ENCODE measurements at places on chromosomes 3 and 15.

DNA sequence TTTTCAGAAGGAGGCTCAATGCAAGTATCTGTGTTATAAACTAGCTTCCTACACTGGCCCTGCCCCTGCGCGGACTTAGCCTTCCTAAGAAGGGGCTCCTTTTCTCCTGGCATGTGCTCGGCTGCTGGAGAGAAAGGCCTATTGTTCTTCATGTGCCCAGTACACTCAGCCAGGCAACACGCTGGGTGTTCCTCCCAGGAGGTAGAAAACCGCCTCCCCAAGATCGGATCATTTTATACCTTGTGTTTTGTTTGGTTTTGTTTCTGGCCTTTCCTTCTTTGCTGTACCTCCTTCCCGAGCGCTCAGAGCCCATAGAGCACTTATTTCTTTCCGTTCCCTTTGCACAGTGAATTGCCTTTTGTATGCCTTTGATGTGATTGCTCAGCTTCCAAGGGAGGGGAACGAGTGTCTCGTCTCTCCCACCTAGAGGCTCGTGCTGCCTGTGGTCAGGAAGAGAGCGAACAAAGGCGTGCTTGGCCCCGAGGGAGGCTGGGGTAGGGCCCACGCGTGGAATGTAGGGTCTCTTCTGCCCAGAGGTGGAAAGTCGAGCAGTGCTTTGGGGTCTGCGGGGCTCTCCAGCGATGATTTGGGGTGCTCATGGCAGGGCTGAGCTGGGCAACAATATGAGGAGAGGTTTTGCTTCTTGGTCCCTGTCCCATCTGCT, 30.0 kb downstream of the CCNL1 start:
- DNase-seq: no peak

DNA sequence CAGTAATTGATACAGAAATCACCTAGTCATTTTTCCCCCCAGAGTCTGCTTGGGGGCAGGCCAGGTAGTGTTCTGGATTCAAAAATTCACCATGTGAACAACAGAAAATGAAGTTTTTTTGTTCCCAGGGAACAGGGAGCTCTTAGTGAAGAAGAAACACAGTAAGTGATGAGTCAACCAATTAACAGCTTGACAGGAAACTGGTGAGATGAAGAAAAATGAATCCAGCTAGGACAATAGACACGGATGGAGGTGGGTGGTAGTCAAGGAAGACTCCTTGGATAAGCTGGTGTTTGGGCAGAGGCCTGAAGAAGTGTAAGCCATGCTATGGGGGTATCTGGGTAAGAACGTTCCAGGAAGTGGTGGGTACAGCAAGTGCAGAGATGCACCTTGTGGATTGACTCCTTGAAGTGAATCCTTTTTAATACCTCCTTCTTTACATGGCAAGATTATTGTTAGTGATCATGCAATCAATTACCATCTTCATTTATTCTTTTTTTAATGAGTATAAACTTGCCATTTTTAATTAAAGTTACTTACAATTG, 339.9 kb upstream of the RGMA start:
- no peak for DNase-seq

- no peak for DNase-seq
Observed at GRCh38 chr15:58530056-58530590, 98.3 kb downstream of the LIPC start.

DNA sequence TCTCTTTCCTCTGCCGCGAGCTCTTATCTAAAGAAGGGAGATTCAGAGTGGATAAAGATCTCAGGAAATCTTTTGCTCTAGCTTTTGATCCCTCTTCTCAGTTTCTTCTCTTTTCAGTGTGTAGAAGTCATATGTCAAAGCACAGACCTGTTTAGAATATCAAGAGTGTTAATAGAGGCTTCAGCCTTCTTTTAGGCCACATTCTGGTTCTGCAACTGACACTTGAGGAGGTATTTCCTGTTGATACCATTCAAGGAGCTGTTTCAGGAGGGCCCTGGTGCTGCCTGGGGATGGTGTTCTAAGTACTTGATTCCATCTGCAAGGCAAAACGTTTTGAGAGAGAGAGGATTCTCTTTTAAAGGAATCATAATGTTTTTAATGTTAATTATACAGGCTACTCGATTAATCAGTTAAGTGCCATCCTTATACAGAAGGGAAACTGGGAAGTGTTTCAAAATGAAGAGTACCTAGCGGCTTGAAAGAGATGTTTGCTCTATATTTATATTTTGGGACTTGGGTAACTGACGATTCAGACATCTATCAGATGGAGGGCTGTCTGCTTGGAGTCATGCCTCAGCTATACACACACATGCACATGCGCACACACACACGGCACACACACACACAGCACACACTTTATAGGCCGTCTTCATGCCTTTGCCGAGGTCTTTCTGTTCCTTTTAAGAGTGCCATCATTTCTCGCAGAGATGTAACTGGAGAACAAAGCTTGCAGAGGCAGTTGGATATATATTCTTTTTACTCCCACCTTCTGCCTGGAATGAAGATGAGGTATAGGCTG, 313.9 kb downstream of the PTPRG start:
- no peak for DNase-seq

DNA sequence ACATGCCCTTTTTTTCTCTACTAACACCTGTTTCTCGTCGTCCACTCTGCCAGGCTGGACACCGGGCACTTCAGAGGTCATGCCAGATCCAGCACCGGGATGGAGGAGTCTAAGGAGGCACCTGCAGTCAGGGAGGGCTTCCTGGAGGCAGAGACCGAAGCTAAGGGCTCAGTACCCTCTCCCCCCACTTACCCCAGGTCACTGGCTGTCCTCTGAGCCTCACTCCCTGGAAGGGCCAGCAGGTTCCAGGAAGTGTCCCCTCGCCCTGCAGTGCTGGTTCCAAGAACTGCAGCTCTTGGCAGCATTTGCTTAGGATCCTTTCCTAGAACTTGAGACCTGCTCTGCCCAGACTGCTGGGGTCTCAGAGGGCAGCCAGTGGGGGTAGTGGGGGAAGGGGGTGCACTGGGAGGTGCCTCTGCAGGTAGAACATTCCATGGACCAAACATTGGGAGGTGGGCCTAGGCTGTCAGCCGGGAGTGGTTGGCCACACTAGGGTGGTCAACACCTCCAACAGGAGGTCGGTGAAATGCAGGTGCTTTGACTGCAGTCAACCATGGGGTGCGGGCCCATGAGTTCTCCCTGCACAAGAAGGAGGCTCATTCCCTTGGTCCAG, 11.3 kb downstream of the CISH start:
- DNase-seq: no peak

DNA sequence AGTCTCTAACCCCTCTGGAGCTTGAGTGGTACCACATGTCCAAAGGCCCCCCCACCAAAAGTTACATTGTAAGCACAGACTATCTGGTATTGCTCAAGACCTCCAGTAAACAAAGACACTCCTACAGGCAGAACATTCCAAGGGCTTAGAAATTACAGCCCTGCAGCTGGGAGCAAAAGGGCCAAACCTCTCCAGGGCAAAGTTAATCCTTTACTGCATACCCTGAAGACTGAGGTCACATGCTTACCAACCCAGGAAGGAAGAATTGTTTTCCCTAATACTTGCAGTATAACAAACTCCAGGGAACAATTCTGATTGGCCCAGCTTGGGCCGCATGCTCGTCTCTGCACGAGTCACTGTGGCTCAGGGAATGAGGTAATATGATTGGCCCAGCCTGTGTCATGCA, 266.1 kb upstream of the NR2F2 start:
- DNase-seq: no peak

DNA sequence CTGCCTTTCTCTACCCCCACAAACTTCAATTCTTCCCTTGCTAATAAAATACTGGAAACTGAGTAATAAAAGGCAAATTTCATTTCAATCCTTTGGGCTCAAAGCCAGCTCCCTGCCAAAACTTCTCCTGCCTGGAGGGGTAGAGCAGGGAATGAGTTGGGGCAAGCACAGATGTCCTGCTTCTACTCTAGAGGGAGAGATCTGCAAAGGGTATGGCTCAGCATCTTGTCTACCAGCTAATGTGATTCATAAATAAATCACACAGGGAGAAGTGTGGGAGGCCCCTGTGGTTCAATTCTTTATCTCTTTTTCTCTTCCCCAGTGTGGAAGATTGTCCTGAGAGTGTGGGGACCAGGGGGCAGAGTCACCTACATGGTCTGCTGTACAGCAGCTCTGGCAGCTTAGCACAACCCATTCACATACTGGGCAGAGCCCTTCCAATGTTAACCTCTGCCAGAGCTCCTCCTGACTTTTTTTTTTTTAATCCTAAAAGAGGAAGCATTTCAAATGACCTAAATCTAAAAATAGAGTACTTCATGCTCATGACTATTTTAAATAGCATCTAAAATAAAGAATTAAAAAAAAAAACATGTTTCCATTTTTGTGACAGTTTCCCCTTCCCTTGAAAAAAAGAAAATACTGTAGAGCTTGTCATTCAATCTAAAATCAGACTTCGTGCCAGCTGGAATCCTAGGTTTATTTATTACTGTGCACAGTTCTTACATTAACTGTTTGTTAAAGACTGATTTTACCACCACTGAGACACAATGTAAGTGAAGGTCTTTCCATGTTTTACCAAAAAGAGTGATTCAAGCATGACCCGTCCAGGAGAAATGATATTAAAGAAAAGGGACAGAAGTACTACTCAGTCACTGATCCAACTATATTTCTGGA, 1083.7 kb upstream of the CFAP20DC start:
- DNase-seq: no peak

- DNase-seq: no peak
Observed at GRCh38 chr15:69410248-69410874, 3.8 kb upstream of the KIF23 start.

DNA sequence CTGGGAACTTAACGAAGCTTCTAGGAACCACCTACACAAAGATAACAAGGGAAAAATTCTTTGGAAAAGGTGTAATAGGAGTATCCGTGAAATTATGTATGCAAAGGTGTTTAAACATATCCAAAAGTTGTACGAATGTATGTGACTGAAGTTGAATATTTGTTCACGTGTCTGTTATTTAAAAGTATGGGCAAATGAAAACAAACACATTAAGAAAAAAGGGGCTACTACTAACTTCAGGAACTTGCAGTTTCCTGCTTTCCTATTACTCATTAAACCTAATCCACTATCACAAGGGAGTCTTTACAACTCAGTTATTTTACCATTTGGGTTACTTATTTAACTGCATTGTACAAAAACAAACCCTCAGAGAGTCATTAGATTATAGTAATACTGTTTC, 33.9 kb upstream of the GRAMD1C start:
- DNase-seq: no peak

DNA sequence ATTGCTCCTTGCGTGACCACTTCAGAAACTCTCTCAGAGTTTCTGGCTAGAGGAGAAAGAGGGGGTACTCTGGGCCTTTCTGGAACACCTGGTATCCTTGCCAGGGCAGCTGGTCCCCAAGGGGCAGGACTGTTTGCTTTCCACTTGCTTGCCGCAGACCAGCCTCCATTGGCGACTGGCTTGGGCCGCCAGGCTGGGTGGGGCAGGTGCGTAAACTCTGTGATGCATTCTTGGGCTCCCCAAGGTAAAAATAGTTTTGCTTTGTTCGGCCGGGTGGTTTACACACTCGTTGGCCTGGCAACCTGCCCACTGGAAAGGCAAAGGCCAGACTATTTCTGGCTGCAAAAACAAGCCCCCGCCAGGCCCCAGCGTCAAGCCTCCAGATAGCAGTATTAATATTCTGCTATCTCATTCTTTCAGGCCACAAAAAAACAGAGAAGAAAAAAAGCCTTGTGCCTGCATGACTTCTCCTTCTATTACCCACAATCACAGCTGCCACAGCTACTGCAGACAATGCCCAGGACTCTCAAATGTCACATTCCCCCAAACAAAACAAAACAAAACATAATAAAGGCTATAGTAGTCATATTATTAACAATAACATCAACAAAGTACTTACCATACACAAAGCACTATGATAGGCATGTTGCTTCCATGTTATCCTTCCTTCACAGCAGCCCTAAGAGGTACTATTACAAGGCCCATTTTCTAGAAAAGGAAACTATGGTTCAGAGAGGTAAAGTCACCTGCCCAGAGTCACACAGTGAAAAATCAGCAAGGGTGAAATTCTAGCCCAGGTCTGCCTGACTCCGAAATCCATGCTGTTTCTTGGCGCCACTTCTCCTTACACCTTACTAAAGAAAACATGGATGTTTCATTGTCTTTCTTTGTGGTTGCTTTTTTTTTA, 14.0 kb upstream of the SSUH2 start:
- DNase-seq: peak; percentile 71

- DNase-seq: no peak
Observed at GRCh38 chr3:182814419-182815062, 21.2 kb downstream of the ATP11B start.

DNA sequence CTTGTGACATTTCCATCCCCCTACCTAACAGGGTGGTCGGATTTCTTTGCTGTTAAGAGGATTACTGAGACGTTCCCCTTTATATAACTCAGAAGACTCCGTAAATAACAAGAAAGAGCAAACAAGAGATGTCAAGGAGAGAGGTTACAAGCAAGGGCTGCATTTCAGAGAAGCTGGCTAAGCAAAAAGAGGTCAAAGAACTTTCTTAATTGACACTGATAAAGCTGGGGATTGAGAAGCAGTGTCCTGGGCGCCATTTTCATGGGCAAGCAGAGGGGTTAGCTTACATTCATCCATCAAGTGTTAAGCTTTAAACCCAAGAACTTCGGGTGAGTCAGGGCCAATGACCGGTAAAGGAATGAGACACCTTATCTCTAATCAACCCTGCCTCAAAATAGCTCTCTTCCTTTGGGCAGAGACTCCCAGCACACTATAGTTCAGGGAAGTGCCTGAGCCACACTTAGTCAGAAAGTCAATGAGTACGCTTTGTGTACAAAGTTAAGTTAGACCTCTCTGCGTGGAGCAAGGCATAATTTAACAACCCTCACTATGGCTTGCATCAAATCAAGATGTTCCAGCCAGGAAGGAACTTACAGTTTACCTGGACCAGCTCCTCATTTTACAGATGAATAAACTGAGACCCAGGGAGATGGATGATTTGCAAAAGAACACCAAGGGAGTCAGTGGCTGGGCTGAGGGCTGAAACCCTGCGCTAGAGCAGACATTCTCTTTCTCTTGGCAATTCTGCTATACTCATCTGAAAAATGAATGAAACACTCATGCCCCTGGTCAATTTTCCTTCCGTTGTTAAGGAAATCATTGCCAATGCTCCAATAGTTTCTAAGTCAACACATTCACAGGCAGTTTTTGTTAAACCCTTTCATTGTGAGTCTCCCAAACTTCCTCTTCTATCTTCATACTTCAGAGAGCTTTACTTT, 44.6 kb downstream of the CCNL1 start:
- DNase-seq: no peak

- no peak for DNase-seq
Observed at GRCh38 chr3:4824926-4825325, 154.3 kb upstream of the BHLHE40 start.

DNA sequence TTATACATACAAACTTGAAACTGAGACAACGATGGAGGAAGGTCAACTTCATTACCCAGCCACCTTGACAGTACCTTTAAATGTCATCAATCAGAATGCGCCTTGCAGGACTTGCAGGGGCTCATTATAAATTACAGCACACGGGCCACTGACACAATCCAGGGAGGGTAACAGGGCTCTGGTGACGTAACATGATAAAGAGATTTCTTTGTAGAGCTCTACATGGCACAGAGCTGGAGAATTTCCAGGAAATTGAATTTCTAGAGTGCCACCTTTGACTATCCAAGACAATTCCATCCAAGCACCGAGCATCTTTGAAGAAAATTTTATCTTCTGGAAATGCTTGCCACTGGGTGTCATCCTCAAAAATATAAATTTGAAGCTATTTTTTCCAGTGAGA, 486.0 kb downstream of the FOXP1 start:
- DNase-seq: no peak
